Left renal pelvis (tissue), 4 donors: ENCODE measurements at places on chromosomes 4 and X. TPM values are rescaled to one million over a fixed set of nuclear protein-coding genes. Genes with fewer than 3 reads are reported as not detected.

Gene YY2
- polyA plus RNA-seq, result 2.6 TPM

Gene SMIM31
- polyA plus RNA-seq, result not detected

GRCh38 chr4:31160146-31160545, 440.0 kb downstream of the PCDH7 start:
- no peak for DNase-seq

DNA sequence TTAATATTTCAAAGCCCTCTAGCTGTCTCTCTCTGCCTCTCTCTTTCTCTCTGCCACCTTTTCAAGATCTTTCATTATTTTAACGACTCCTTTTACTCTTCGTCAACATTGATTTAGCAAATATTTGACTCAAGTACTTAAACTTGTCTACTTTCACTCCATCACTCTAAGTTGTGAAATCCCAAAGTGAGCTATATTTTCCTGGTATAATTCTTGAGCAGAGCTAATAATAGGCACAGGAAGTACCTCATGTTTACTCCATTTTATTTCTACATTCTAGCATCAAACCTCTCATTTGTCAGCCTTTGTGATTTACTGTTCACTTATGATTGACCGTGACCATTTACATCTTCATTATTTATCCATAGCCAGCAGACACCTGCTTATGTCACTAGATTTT, 482.5 kb downstream of the RPA4 start:
- DNase-seq, result no peak

- DNase-seq, result peak; percentile 0
Observed at GRCh38 chrX:80876877-80877276, 67.2 kb upstream of the BRWD3 start.

- DNase-seq, result no peak
Observed at GRCh38 chr4:8101213-8102075, 57.2 kb downstream of the ABLIM2 start.

DNA sequence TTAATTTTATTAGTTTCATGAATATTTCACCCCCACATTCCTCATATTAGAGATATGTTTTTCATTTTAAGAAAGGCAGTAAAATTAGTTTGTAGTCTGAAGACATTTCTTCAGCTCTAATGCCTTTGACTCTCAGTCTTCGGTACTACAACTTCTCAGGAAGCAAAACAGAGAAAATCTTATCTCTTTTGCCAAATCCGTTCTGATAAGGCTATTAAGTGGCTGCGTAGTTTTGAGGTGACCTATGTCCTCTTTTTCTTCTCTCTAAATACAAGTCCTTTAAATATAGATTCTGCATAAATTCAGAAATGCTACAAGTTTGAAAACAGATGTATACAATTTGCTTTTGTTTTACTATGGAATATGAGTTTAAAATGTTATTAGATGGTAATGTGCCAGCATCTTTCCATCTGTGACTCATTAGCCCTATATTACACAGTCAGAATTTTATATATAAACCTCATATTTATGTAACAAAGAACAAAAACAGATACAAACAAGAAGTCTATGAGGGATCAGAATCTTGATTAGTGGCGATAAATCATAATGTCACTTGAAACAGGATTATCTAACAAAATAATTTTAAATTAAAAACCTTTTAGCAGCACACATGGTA, 181.2 kb upstream of the ETNPPL start:
- DNase-seq, result no peak

GRCh38 chrX:131270080-131270479, 19.0 kb downstream of the IGSF1 start:
- DNase-seq, result no peak
